ENCODE measurements at places on chromosomes 13 and 19.

DNA sequence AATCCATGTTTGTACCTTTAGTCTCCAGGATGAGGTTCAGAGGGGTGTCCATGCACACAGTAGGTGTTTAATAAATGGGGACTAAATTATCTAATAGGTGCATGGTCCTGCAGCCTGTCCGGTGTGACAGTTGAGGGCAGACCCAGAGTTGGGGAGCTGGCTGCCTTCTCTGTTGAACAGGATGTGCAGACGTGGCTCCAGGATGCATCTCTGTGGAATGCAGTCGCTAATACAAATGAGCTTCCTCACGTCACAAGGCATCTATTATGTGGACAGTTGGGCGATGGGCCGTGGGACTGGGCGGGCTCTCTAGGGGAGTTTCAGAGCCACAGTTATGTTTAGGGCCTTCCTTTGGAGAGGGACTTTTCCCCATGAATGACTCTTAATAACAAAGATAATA lies 71.0 kb downstream of the SIPA1L3 start:
- DNase-seq: peak; percentile 33

- DNase-seq: no peak
These were observed 151.9 kb downstream of the LACC1 start for GRCh38 chr13:44031555-44031954.

GRCh38 chr13:29943273-29943672 lies 92.9 kb upstream of the UBL3 start:
- no peak for DNase-seq

GRCh38 chr13:77034881-77035280 lies 7.9 kb upstream of the FBXL3 start:
- peak; percentile 45 for DNase-seq

GRCh38 chr13:106153876-106154275 lies 381.6 kb downstream of the EFNB2 start:
- DNase-seq: no peak

- DNase-seq: peak; percentile 83
These were observed 61.8 kb downstream of the RAB20 start for GRCh38 chr13:110499621-110500281.

- DNase-seq: peak; percentile 74
These were observed 83.5 kb upstream of the FNDC3A start for GRCh38 chr13:48892053-48892687.

DNA sequence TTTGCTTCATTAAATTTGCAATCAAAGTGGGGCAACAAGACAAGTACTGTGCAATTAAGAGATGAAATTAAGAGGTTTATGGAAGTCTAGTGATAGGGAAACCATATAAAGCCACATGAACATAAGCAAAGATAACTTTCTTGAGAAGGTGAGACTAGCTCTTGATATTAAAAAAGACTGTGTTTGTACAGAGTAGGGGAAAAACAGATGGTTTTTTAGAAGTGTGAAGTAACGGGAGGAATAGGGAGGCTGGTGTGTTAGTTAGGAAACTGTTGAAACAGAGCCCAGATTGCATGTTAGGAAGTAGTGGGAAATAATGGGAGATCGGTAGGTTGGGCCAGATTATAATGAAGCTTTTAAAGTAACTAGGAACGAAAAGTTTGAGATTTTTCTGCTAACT lies 149.8 kb upstream of the FREM2 start:
- DNase-seq: no peak

- DNase-seq: no peak
These were observed 4.0 kb downstream of the BRD4 start for GRCh38 chr19:15328312-15328711.

GRCh38 chr19:12163826-12164225 lies 930 bp downstream of the ZNF136 start:
- peak; percentile 50 for DNase-seq

DNA sequence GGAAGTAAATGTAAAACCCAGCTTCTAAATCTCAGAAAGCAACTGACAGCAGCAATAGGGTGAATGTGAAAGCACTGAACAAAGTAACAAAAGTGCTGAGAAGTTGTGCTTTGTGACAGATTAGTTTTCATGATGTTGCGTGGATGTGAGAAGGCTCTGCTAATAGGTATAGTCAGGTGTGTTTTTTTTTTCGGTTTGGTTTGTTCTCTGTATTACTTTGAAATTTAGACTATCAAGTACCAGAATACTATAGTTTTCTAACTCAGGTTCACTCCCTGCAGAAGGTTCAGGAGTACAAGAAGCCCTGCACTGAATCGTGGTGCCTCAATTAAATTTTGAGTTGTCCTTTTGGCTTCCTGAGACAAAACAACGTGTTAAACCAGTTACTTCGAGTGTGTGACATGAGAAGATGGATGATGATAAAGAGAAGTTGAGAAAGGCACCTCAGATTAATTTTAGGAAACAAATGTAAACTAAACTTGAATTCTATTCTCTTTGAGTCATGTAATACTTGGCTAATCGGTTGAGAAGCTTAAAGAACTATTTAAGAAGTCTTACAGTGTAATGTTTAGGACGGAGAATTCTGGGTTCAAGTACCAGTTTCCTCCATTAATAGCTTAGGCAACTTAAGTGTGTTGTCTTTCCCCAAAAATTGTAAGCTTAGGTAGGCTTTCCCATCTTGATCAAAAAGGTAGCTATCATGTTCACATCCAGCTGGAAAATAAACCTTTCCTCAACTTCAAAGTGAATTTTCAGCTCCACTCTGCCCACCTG lies 10.3 kb downstream of the MIR17HG start:
- no peak for DNase-seq

- DNase-seq: peak; percentile 42
These were observed 9.3 kb downstream of the POU2F2 start for GRCh38 chr19:42122691-42123607.

DNA sequence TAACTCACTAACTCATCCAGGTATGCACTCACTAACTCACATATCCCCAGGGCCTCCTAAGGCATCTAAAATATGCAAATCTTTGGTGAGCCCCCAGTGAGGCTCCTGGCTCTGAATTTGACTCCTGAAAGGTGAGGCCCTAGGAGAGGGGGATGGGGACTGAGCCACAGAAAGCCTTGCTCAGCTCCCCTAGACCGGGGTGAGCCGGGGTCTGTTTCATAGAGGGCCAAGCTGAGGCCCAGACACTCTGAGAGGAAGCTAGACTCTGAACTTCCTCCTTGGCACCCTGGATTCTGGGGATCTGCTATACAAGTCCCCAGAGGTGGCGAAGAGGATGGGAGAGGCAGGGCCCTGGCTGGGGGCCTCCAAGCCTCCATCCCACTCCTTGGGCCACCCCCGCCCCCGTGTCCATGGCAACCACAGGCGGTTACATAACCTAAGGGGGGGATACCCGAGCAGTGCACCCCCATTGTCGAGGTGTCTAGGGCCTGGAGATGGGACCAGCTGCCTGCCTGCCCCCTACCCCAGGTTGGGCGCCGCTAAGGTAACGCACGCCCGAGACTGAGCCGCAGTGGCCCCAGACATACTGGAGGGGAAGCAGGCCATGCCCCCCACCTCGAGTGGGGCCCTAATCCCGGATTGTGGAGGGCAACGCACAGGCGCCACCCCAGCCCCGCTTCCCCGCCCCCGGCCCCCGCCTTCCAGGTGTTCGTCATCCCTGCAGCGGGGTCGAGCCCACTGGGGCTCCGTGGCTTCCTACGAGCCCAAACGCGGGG lies 646 bp downstream of the ABHD8 start:
- no peak for DNase-seq
